ENCODE measurements at places on chromosomes 3 and 15.

DNA sequence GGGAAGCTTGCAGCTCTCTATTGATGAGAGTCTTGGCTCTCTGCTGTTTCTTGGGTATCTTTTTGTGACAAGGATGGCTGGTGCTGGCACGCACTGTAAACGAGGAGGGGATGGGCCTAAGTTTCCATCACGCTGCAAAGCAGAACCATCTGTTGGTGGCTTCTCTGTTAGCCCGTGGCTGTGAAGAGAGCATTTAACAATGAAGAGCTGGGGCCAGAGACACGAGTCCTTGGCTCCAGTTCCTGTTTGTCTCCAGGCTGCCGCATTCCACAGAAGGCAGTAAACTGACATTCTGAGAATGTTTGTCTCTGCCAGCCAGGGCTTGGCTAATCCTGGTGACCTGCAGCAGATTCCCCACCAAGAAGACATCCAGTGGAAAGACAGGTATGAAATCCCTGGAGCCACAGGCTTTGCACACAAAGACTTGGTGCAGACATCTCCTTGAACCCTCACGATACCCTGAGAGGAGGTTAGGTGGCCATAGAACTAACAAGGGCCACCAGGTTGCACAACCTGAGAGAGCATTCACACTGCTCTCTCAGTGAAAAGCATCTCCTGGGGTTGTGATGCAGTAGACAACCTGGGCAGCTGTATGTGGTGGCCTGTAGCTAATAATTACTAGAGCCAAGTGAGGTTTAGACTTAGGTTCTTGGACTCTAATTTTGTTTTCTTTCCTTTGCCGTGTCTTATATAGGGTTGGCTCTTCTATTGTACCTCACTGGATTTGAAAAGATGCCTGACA is 130.9 kb downstream of the ASB7 start:
- DNase-seq = no peak

DNA sequence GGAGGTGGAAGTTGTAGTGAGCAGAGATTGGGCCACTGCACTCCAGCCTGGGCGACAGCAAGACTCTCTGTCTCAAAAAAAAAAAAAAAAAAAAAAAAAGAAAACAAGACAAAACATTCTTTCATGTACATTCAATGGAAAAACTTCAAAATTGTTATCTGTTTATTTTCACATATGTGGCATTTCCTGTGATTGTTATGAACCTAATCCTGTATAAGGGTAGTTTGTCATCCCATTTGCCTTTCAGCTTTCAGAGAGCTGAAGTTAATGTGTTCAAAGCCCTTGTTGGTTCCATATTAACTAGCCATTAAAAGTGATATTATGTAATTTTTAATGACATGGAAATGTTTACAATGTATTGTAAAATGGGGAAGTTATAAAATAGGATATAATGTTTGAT is 17.3 kb upstream of the NCK1 start:
- DNase-seq = no peak

DNA sequence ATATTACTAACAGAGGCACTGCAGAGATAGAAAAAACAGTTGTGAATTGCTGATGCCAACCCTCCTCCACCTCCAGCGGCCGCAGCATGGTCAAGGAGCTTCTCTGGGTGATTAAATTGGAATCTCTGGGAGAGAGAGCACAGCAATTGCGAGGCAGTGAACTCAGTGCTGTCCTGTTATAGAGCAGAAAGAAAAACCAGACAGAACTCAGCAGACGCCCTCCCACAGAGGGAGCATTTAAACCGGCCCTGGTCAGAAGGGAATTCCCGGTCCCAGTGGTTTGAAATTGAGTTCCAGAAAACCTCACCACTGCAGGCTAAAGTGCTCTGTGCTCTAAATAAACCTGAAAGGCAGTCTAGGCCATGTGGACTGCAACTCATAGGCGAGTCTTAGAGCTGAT is 175.4 kb downstream of the SQOR start:
- no peak for DNase-seq

- DNase-seq = no peak
These were observed 42.8 kb downstream of the MAP2K1 start for GRCh38 chr15:66429546-66429945.

GRCh38 chr3:8307545-8308110 is 194.0 kb upstream of the LMCD1 start:
- DNase-seq = no peak

DNA sequence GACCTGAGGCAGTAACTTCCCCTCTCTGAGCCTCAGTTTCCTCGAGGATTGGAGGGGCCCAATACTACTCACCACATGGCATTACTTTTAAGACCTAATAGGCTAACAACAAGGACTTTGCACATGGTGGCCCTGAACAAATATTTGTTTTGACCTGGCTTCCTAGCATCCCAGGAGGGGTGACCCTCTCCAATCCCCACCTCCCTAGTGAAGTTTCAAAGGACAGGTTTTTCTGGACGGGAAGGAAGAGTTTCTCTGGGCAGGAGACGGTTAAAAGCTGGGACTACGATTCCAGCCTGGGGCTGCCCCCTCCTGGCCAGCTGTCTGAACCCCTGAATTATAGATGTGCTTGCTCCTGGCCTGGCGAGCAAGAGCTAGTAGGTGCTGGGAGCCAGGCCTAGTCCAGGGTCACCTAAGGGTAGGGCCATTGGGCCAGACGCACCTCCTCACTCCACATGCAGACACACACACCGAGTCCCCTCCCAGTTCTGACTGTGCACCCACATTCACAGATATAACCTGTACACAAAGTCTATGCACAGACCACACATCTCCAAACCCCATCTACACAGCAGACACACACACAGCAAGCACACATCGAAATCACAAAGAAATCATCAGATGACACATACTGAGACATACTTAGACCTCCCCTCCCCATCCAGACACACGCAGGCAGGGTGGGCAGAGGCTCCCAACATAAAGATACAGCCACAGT is 2.7 kb upstream of the ISL2 start:
- no peak for DNase-seq

DNA sequence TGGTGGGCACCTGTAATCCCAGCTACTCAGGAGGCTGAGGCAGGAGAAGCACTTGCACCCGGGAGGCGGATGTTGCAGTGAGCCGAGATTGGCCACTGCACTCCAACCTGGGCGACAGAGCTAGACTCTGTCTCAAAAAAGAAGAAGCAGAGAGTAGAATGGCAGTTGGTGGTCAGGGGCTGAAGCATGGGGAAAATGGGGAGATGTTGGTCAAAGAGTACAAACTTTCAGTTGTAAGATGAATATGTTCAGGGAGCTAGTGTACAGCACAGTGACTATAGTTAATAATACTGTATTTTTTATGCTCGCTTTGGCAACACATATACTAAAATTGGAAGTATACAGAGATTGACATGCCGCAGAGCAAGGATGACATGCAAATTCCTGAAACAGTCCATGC is 41.5 kb downstream of the PCNP start:
- DNase-seq = no peak

DNA sequence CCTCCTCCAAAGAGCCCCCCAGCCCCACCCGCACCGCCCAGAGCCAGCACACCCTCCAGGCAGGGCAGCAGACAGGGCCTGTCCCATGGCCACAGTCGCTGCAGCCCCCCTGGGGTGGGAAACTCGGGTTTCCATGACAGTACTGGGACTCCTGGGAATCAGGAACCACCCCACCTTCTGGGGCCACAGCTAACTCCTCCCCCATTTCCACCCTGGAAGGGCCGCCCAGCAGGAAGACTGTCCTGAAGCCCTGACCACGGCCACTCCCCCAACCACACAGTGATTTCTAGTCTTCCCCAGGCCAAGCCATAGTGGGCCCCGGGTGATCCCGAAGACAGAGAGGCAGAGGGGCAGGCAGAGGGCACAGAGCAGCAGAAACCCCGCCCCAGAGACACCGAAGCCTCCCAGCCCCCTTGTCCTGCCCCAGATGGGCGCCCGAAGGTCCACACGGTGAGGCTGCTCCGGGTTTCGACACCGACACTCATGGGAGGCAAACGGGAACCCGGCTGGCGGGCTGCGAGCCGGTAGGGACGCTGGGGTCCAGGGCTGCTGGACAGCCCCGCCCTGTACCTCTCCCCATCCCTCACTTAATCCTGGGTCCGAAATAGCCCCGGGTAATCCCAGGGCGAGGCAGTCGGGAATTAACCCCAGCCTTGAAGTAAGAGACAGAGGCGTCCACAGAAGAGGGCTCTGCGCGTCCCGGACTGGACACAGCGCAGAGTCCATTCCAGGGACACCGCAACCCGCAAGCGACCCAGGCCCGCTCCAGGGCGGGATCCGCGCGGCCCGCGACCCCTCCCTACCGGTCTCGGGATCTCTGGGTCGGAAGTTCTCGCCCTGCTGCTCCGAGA is 138.4 kb downstream of the NUP210 start:
- DNase-seq = no peak

- DNase-seq = no peak
These were observed 501 bp downstream of the DMXL2 start for GRCh38 chr15:51621936-51622603.

DNA sequence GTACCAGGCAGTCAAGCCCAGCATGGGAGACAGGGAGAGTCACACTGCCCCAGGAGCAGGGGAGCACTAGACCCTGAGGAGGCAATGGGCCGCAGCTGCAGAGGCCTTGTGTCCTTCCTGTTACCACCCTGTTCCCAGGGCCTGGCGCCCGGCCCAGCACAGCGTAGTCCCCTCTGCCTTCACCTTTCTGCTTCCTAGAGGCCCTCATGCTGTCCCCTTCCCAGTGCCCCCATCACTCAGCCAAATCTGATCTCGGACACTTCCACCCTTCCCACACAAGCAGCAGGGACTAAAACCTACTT is 6.9 kb upstream of the TBC1D2B start:
- DNase-seq = no peak

GRCh38 chr3:190532731-190533203 is 18.9 kb downstream of the IL1RAP start:
- DNase-seq = no peak

DNA sequence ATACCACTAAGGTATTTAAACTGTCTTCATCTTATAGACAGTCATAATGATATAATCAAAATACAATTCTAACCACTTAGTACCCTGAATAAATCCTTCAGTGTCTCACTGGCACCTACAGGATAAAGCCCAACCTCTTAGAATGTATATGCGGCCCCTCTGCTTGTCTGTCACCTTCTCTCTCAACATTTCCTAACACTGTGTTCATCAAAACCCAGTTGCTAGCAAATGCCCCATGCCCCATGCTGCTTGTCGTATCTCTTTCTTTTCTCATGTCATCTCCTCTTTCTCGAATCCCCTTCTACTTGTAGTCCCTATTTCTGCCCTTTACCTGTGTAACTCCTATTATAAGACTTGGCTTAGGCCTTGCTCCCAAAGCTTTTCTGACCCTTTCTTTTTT is 24.6 kb upstream of the PLSCR4 start:
- DNase-seq = no peak

GRCh38 chr3:14988988-14989394 is 41.6 kb downstream of the NR2C2 start:
- DNase-seq = no peak

DNA sequence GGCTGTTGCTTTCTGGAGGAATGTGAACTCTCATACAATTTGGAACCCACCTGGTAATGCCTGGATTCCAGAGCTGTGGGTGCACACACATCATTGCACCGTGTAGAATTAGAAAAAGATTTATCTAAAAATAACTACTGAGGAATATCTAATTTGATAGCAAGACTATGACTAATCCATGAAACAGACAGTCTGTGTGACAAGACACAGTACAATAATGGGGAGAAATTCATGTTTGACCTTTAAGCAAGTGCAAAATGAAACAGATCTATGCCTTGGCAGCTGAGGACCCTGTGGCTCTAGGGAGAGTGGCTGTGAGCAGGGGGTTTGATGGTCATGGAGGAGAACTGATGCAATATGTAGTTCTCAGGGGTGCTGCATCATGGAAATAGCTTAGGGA is 7.9 kb upstream of the DOCK3 start:
- DNase-seq = no peak

DNA sequence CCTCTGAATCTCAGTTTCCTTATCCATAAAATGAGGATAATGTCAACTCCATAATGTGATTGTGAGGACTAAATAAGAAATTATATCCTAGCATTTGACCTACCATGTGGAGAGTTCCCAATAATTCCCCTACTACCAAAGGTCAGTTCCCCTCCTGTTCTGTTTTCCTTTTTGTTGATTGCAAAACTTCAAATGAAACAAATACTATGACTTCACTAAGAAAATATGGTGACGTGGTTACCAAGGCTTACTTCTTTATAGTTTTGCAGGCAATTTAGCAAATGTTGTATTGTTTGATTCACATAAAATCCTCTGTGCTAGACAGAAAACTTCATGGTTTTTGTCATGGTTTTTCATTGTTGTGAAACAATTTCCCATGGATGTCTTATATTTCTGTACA is 153.8 kb upstream of the RORA start:
- DNase-seq = no peak

DNA sequence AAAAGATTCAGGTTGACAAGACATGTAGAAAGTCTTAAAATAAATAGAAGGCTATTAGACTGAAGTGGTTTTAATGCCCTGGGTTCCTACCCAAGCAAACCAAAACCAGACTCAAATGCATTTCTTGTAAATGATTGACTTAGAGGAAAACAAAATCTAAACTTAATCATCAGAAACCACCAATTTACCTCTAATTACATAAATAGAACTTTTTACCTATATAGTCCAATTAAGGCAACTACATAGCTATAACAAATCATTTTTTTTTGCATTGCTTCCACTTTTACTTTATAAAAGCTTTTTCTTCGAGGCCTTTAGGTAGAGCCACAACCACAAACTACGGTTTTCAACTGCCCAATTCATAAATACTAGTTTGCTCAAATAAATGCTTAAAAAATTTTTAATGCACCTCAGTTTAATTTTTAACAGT is 231.3 kb upstream of the ARHGEF26 start:
- no peak for DNase-seq

GRCh38 chr3:76943671-76944070 is 96.2 kb upstream of the ROBO2 start:
- no peak for DNase-seq

GRCh38 chr3:142530296-142530695 is 48.2 kb downstream of the ATR start:
- no peak for DNase-seq

DNA sequence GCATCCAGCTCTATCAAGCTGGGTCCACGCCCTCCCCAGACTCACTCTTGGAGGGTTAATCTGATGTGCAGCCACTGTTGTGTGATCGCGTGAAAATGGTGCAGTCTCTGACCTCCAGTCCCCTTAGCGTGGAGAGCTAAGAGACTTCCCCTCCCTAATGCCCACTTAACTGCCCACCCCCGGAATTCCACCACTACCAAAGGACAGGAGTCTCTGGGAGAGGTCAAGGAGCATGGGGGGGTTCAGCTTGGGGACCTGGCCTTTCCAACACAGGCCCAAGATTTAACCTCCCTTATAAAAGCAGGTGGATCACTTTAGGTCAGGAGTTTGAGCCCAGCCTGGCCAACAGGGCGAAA is 48.8 kb downstream of the CCDC12 start:
- no peak for DNase-seq

DNA sequence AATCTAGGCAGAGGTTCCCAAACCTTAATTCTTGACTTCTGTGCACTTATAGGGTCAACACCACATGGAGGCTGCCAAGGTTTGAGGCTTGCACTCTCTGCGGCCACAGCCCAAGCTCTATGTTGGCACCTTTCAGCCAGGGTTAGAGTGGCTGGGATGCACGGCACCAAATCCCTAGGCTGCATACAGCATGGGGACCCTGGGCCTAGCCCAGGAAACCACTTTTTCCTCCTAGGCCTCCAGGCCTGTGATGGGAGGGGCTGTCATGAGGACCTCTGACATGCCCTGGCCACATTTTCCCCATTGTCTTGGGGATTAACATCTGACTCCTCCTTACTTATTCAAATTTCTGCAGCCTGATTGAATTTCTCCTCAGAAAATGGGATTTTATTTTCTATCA is 165.4 kb downstream of the SI start:
- DNase-seq = no peak

- DNase-seq = no peak
These were observed 91.5 kb upstream of the ADAMTS17 start for GRCh38 chr15:100433304-100433703.
